ENCODE measurements at places on chromosomes 4 and X.

- no peak for DNase-seq
These were observed 21.7 kb upstream of the SPP1 start for GRCh38 chr4:87953826-87954225.

DNA sequence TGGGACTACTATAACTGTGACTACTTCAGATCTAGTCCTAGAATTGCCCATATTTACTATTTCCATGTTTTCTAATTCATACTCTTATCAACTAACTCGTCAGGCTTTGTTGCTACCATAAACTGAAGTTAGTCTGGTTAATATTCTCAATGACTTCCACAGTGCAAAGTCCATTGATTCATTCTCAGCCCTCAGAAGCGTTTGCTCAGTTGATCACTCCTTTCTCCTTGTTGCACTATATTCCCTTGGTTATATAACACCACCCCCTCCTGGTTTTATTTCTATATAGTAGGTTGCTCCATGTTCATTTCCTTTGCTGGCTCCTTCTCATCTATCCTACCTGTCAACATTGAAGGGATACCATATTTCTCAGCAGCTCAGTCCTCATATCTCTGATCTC is 27.2 kb upstream of the SLC6A14 start:
- no peak for DNase-seq

GRCh38 chrX:13661735-13662288 is 8.9 kb downstream of the TCEANC start:
- DNase-seq: no peak

DNA sequence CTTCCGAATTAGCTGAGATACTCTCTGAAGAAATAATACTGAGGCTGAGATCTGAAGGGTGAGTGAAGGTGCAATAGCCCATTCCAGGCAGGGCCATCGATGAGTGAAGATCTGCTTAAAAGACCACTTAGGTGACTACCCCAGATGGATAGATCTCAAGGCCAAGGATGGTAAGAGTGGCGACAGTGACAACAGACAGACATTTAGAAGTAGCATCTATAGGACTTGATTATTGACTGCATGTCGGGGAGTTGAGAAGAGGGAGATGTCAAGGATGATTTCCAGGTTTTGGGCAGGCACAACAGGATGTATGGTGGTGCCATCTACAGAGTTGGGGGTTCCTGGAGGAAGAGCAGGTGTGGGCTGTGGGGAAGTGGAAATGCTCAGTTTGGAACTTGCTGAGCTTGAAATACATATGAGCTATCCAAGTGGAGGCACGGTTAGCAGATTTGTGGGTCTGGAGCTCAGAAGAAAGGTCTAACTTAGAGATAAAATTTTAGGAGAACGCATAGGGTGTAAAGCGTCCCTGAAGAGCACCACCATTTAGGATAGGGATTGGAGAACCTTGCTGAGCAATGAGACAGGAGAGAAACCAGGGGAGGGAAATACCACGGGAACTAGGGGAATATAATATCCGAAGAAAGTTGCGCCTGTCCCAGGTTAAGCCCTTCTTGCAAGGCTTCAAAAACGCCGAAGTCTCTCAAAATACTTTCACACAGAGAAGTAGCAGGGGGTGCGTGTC is 688 bp downstream of the UFSP2 start:
- DNase-seq: no peak

GRCh38 chrX:123424546-123424945 is 240.5 kb downstream of the GRIA3 start:
- peak; percentile 85 for DNase-seq

- no peak for DNase-seq
These were observed 111.5 kb downstream of the DTHD1 start for GRCh38 chr4:36392916-36393315.

- DNase-seq: no peak
These were observed 127.8 kb downstream of the DDX53 start for GRCh38 chrX:23127586-23127985.

GRCh38 chr4:150782311-150782710 is 200.4 kb downstream of the MAB21L2 start:
- DNase-seq: peak; percentile 34

DNA sequence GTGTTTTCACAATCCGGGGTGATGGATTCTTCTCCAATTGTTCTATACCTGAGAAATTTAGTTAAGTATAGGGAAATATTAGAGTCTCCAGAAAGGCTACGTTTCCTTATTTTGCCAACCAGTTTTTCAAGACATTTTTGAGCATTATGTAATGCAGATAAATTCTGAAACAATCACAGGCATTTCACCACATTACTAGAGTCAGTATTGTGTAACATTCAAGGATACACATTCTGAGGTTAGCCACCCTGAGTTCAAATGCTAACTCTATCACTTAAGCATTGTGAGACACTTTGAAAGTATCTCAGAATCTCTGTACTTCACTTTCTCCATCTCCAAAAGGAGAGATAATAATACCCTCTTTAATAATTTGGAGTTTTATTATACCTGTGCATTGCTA is 10.6 kb downstream of the SULT1B1 start:
- DNase-seq: peak; percentile 62

DNA sequence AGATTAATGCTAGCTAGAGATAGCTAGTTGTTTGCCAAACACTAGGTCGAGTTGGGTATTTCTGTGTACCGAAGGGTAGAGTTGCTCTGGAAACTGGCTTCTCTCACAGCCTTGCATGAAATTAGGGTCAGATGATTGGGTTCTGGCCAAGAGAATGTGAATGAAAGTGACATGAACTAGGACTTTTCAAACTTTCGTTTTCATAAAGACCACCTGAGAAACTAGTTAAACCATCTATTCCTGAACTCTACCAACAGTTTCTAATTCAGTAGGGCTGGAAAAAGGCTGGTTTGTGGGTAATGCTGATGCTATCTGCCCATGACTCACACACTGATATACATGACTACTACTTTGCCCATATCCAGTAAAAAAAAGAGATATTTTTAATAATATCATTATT is 157.6 kb downstream of the GASK1B start:
- DNase-seq: peak; percentile 55

- DNase-seq: no peak
These were observed 2023.7 kb downstream of the ARAP2 start for GRCh38 chr4:34220601-34221000.

DNA sequence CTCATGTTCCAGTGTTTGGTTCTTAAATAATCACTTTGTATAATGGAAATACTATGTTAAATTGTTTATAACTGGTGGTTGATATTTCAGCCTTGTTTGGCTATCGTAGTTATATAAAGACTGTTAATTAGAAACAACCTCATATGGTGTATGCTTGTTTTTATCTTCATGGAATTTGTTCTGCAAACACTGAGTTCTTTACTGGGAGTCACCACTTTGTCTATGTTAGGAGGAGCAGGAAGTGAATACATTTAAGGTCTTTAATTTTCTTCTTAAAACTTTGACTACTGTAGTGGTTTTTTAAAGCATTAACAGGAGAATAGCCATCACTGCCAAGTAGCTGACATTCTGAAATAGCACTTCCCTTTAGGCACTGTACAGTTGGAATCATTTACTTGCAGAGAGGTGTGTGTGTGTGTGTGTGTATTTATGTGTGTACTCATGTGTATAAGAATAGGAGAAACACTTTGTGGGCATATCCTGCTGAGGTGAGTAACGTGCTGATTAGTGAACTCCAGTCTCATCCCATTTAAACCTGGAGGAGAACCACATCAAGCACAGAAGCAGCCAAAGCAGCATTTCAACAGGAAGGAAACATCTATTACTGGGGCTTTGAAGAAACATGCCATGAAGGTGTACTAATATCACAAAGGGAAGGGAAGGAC is 37.8 kb downstream of the TET2 start:
- no peak for DNase-seq

- no peak for DNase-seq
These were observed 163.6 kb downstream of the CBR4 start for GRCh38 chr4:168846414-168846813.

- DNase-seq: no peak
These were observed 22.1 kb downstream of the UBE2K start for GRCh38 chr4:39719804-39720580.

DNA sequence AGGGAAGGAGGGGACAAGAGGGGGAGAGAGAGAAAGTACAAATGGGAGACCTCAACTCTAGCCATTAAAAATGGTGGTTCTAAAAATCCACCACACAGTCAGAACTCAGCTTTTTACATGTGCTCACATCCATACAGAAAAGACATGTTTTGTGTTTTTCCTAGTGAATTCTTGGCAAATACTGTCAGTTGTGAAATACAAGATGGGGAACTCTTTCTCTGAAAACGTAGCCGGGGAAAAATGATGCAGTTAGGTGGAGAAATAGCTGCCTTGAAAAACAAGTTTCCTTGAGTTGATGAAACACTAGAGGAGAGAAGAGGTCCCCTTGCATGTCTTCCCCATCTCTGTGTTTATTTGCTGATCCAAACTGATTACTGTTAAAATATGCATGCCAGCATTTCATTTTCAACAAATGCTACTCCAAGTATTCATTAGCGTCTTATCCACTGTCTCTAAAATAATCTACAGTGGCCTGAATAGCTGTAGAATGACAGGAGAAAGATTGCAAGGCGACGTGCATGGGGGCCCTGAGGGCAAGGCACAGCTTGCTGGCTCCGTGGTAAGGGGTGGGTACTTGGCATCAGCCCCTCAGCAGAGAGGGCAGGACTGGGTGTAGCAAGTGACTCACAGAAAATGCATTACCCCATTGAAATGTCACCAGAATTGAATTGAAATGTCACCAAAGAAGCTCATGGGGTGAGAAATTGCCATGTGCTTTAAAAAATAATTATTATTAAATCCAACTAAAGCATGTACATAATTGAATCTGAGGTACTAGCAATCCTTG is 48.1 kb upstream of the TBL1X start:
- DNase-seq: peak; percentile 31

DNA sequence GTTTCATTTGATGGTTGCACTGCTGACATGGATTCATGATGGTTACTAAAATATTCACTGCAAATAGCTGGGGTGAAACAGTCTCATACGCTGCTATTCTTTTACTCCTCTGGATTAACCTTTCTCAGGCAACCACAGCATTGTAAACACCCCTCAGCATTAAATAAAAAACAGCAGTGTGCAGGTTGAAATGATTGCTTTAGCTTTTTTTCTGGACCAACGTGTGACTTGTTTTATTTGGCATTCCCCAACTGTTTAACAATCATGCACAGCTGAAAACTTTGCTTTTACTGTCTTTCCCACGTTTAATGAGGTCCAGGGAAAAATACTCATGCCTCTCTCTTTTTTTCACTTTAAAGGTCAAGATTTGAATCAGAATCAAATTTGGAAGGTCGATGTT is 490.8 kb downstream of the RAPGEF2 start:
- DNase-seq: no peak

- DNase-seq: no peak
These were observed 33.6 kb upstream of the SPANXN2 start for GRCh38 chrX:143754183-143754582.

DNA sequence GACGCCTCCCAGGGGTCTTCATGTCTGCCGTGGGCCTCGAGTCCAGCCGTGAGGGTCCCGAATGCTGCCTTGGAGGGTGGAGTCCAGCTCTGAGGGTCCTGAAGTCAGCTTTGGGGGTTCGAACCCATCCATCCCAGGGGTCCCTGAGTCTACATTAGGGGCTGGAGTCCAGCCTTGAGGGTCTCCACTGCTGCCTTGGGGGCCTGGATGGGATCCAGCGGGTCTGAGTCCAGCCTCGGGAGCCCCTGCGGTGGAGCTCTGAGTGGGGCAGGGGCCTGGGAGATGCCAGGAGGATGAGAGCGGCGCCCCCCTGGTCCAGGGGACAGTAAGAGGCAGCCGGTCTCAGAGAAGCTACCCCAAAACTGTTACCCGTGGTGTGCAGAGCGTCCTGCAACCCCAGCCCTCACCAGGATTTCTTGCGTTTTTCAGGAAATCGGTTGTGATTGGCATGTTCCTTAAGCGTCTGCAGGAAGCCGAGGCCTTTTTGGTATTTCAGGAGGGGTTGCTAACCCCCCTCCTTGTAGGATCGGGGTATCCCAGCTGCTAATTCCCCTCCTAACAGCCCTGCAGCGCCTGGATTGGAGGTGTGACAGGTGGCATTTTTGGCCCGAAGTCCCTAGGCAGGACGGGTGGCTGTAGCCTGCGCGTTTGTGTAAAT is 1.7 kb upstream of the GTPBP6 start:
- no peak for DNase-seq

DNA sequence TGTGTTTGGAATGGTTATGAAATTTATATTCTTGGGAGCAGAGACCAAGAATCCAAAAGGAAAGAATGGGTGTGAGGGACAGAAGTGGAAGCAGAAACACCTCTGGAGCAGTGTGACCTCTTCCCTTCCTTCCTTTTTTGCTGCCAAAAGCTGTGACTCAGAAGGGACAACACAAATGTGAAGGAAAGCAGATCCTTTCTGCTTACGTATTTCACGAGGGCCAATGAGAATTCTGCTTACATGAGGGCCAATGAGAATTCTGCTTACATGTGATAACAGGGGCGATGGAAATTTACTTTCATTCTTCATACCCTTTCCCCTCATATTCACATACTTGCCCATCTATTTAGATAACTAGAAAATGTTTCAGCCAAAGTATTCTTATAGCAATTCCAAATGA is 404.6 kb downstream of the PRDM5 start:
- peak; percentile 55 for DNase-seq

- peak; percentile 28 for DNase-seq
These were observed 103.2 kb downstream of the SRPX start for GRCh38 chrX:38117485-38117884.

DNA sequence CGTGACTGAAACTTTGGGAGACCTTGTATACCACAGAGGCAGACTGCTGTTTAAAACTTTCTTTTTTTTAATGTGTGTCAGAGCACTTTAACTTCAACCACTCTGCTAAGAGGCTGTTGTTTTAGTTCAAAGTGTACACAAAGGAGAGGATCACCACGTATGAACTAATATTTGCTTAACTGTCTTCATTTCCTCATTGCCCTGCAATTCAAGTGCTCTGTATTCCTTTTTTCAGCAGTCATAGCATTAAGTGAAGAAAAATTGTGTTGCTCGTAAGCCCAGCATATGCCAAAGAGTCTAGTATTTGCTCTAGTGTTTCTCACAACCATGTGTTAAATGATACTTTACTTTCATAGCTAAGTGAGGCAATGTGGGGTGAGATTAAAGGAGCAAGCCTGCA is 63.0 kb upstream of the HHIP start:
- no peak for DNase-seq

- no peak for DNase-seq
These were observed 75.6 kb upstream of the GPR50 start for GRCh38 chrX:151100799-151101198.
